ENCODE measurements at places on chromosomes 3 and 15.

GRCh38 chr3:119579366-119580066, at the start of gene ADPRH:
ADPRH (plus strand) TSS chr3:119579492; CDS start chr3:119582170, 2,678 bp downstream.
- peak; percentile 81 for DNase-seq

GRCh38 chr3:113300596-113300995, 89.2 kb downstream of the BOC start:
- no peak for DNase-seq

DNA sequence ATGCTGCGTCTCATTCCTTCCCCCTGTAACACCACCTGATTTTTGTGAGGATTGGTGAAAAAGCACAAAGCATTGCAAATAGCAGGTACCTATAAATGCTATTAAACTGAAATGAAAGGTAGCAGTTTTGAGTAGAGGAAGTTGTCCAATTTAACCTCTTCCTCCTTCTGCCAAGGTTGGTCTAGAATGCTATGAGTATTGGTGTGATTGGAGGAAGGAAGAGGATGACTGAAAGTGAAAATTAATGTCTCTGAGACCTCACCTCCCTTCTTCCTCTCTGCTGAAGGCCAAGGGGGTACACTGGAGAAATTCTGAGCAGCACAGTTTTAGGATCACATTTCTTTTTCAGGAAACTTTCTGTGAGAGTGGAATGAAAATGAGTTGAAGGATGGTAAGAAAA, 94.4 kb downstream of the DTWD1 start:
- DNase-seq = no peak

GRCh38 chr3:45113625-45114050, 32.5 kb downstream of the CDCP1 start:
- DNase-seq = no peak

GRCh38 chr15:58201516-58201915, 63.3 kb downstream of the AQP9 start:
- DNase-seq = no peak

GRCh38 chr3:112425858-112426750, 73.2 kb downstream of the BTLA start:
- no peak for DNase-seq

GRCh38 chr3:45817831-45818522, 21.6 kb upstream of the SLC6A20 start:
- no peak for DNase-seq

DNA sequence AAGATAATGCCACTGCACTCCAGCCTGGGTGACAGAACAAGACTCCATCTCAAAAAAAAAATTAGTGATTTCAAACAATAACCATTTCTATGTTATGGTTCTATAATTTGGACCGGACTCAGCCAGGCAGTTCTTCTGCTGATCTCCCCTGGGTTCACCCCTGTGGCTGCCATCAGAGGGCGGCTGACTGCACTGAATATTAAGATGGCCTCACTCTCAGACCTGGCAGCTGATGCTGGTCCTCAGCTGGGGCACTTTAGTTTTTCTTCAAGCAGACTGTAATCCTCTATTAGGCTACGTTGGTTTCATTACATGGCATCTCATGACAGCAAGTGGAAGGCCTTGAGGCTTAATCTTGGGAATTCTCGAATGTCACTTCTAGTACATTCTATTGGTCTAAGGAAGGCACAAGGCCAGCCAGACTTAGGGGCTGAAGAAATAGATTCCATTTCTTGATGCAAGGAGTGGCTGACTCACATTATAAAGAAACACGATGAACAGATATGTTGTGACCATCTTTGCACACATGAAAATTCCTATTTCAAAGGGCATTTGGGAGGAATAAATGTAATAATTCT, 12.8 kb downstream of the GALNT15 start:
- no peak for DNase-seq

DNA sequence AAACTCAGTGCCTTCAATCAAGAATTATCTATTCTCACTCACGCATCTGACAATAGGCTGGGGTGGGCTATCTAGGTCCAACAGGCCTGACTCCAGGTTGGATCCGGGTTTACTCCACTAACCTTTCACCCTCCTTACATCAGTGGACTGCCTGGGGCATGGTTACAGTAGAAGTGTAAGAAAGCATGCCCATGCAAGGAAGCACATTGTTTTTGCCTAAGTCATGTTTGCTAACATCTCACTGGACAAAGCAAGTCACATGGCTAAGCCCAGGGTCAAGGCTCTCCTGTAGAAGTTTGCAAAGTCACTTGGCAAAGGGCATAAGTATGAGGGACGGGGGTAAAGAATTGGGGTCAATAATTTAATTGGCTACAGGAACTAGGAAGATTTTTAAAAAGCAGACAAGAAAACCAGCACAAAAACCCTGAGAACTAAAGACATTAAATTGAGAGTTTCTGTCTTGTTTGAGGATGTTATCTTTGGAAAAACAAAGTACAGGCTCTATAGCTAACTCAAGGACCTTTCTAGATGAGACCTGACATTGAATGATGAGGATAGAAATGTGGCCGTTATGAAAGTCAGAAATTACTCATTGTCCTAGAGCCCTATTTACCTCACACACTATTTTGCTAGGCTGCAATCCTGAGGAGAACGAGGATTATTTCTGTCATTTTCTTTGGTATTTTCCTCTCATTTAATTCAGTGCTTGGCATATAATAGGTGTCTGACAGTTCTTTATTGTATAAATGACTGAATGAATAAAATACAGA, 214.2 kb downstream of the IL20RB start:
- no peak for DNase-seq

DNA sequence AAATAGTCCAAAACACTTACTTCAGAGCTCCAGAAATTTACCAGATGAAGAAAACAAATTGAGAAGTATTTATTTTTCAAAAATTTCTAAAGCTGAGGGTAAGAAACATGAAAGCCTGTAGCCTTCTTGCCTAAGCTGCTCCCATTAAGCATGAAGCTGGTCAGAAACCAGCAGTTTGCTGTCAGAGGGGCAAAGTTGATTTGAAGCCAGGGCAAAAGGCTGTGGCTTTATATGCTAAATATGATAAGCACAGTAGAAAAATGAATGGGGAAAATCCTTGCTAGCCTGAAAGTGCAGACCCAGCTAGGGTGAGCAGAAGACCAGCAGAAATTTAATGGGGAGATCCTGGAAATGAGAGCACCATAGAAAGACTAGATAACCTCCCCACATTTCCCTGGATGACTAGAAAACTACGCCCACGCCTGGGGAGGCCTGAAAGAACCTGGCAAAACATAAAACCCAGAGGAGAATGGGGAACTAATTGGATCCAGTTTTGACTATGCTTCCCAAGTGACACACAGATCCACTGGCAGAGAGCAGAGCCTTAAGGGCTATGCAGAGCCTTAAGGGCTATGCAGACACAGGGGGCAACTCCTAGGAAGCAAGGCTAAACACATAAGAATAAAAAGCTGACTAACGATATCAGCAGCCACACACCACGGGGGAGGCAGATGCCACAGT, 43.0 kb upstream of the HEG1 start:
- no peak for DNase-seq

DNA sequence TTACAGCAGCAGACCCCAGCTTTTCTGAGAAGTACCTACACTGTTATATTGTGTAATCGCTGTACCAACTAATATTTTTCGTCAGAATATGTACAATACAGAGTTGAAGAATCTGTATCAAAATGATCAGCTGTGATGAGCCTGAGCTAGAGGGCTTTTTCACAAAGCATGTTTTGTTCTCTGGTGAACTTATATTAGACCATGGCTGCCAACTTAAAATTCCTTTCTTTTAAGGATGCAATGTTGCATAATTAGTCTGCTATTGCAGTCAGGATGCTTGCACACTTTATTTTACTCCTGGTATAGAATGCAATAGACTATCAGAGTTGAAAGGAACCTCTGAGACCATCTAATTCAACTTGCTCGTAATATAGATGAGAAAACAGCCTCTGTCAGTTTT, 127.8 kb downstream of the RBMS3 start:
- DNase-seq = no peak

DNA sequence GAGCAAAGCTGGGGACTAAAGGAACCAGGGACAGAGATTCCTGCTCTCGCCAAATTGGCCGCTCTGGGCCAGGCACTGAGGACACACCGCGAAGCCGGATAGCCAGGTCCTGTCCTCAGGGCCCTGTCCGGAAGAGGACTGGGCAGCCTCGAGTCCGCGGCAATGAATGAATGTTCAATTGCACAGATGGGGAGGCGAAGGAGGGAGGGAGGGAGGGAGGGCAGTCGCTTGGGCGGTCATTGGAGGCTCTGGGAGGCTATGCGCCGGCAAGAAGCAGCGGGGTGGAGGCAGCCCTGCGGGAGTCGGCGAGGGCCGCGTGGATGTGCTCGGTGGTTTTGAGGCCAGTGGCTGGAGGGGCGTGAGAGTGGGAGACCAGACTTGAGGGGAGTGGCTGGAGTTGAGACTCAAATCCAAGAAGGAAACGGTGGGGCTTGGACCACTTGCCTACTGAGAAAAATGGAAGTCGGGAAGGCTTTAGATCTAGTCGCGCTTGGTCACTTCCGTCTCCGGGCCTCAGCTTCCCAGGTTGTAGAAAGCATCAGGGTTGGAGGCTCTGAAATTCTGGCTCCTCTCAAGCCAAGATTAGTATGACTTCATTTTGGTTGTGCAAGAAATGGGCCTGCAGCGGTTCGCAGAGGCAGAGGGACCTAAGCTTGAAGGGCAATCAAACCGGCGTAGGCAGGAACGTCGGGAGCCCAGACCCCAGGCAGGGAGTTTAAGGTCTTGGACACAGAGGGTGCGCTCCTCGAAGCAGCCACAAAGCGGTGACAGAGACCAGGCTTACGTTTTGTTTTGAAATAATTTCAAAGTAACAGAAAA, 21.1 kb upstream of the PLXND1 start:
- DNase-seq = peak; percentile 73

DNA sequence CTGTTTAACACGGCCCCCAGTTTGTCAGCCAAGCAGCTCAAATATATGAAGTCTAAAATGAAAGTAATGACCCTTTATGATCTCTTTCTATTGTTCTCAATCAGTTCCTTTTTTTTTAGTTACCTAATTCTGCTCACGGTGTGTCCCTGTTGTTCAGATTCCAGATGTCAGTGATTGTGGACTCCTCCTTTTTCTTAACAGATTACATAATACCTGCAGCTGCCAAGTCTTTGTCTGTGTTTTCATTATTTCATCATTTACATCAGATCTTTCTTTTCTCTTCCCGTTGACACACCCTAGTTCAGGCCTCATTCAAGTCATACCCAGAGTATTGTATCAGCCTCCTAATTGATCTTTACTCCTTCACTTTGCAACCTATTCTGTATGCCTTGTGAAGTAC, 56.1 kb upstream of the SKIL start:
- no peak for DNase-seq

GRCh38 chr15:47721676-47722075, 4.4 kb downstream of the SEMA6D start:
- DNase-seq = no peak

DNA sequence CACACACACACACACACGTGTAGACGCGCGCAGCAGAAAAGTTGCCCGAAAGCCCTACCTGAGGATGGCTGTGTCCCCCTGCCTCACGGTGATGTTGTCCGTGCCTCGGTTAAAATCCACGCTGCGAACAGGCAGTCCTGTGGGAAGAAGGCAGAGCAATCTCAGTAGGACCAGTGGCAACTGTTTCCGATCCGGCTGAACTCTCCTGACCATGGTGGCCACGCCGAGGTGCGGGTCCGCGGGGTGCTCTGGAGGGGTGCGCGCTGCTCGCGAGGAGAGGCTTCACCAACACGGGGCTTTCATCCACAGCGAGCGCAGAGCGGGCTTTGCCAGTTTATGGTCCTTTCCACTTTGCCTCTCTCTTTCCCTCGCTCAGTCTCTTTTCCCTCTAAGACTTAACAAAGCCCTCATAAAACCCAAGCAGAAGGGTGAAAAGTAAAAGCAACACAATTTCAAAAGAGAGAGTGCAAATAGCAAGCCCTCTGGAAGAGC, 422 bp downstream of the LSAMP start:
- DNase-seq = no peak

DNA sequence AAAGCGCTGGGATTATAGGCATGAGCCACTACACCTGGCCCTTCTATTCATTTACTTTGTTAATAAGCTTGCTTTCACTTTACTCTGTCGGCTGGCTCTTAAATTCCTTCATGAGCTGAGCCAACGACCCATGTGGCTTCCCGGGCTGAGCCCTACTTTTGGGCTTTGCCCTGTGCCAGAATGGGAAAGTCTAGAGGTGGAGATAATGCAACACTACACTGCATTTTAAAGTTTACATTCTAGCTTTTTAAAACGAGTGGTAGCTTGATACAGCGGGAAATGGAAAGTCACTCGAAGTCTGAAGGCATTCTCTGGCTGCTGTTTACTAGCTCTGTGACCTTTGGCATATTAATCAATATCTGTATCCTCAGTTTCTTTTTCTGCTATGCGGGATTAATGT, 49.0 kb upstream of the ZNF280D start:
- no peak for DNase-seq

DNA sequence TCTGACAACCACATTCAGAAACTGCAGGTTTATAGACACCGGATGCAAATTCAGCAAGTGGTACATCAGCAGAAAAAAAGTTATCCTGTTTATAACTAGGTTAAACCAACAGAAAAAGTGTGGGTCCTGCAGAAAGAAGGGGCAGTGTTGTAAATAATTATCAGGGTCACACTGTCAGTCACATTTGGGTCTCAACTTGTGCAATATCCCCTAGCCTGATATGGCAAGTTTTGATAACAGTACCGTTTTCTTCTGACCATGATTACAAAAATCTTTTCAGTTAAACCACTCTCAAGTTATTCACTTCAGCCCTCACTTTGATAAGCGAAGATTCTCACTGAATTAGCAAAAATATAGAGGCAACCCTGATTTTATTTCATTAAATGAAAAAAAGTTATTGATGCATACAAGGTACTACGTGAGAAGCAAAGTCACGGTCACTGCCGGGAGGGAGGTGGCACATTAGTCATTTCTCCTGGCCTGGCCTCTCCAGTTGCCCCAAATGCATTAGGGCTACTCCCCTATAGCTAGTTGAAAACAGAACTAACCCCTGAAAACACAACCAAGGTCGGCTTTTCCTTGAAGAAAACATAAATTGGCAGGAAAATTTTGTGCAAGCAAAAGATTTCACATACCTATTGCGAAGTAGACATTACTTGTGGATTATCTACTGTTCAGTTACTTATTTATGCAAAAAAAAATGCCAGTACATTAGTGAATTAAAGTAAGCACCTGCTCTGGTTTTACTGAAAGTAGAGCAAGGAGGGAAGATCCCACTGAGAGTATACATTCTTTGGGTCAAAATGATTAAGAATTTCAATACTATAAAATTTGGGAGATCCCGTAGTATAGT, 28.6 kb downstream of the IL5RA start:
- no peak for DNase-seq

- no peak for DNase-seq
Measured at GRCh38 chr3:149266736-149267135, 45.1 kb upstream of the CP start.

DNA sequence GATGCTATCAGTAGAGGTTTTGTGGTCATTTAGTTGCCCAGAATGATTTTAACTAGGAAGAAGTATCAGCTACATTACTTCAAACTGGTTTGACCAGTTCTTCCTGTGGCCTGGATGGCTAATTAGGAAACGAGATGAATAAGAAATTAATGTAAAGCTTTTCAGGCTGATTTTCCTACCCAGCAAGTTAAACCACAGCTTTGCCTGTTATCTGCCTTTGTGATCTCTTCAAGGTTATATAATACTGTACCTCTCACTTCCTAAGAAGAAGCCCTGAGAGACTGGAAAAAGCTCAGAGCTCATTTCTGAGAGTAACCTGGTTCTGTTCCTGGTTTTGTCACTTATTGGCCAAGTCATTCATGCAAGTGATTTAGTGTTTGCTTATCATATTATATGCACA, 782.2 kb upstream of the GOLIM4 start:
- no peak for DNase-seq
